OCI-LY7 (cell line): ENCODE measurements at places on chromosomes 6 and 20. TPM values are rescaled to one million over a fixed set of nuclear protein-coding genes. Genes with fewer than 3 reads are reported as not detected.

THBS2 gene
- total RNA-seq = not detected in 2 replicates

CRISP1 gene
- not detected in 2 replicates for total RNA-seq

COL21A1 gene
- not detected in 2 replicates for total RNA-seq

TNF gene
- 2.5 TPM in 2 replicates for total RNA-seq

CPNE5 gene
- total RNA-seq = 70.7 and 89.8 TPM in 2 replicates

RBM38 gene
- 119 and 128 TPM in 2 replicates for total RNA-seq

AKAP7 gene
- total RNA-seq = 6.9 and 11.0 TPM in 2 replicates

RAMACL gene
- total RNA-seq = 0.30 and 0.33 TPM in 2 replicates

COL11A2 gene
- 4.5 and 4.6 TPM in 2 replicates for total RNA-seq

FERMT1 gene
- total RNA-seq = not detected in 2 replicates

SRMS gene
- total RNA-seq = 0.42 TPM in 1 of 2 replicates, not detected in the other

TP53TG5 gene
- total RNA-seq = not detected in 2 replicates

TMC2 gene
- total RNA-seq = not detected in 2 replicates
